ENCODE measurements at places on chromosomes 3 and 15. TPM values are rescaled to one million over a fixed set of nuclear protein-coding genes. Genes with fewer than 3 reads are reported as not detected.

GRCh38 chr15:90086868-90087268 lies 15.4 kb downstream of the IDH2 start:
- DNase-seq, result no peak

DNA sequence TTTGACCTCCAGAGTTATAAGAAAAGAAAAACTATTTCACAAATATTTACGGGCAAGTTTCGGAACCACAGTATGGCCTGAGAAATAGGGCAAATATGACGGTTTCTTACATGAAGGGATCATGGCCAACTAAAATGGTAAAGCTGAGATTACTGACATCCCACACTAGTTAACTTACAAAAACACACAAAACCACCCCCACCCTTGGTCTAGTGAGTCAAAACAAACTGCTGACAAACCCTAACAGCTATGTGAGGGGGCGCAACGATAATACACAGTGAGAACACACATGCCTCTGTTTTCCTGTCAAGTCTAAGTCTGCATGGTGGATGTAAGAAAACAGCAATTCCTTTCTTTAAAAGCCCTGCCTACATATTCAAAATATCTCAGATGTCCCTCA lies 32.3 kb downstream of the CBLB start:
- no peak for DNase-seq

DNA sequence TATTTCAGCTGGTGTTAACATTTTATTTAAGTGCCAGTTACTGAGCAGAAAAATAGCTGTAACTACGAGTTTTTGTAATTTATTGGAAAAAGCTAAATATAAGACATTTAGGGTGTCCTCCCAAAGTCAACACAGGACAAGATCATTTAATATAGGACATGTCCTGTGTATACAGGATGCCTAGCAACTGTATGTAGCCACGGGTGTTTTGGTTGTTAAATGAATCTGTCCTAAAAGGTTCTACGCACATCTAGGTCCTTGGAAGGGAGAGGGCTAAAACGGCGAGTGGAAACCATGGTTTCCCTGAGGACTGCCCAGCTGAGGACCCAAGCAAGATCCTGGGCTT lies 565 bp upstream of the ZNF621 start:
- no peak for DNase-seq

Gene EFCAB12
- under 0.01 TPM for total RNA-seq

Gene VWA5B2
- not detected for total RNA-seq

Gene CORO2B
- total RNA-seq, result 7.8 TPM

DNA sequence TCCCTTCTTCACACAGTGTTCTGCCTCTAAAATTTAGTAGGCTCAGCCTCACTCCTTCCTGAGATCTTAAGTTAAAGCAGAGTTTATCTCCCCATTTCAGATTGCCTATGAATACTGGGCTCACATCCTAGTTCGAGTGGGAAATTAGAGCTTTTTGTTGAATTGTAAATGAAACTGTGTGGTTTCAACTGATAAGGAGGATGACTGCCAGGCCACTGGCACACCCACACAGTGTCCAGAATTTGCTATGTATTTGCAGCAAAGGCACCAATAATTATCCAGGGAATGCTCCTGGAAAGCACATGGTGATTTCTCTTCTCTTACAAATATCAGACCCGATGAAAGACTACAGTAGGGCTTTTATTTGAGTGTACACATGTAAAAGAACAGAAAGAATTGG lies 308.1 kb upstream of the COL8A1 start:
- no peak for DNase-seq

GRCh38 chr15:35095941-35096340 lies 10.8 kb upstream of the NANOGP8 start:
- no peak for DNase-seq

Gene TRIM42
- total RNA-seq, result not detected

DNA sequence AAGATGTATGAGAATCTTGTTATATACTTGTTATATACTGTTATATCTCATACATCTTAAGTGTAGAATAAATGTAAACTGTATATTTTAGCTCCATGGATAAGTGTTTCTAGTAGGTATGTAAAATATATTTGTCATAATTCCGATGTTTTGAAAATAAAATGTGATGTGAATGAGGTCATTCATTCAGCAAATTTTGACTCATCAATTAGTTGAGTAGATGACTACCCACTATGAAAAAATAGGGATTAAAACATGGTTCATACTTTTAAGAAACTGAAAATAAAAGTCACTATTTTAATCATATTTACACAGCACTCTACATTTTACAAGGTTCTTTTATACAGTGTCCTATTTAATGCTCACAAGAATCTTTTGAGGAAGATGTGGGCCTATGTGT lies 28.4 kb upstream of the CNTN3 start:
- DNase-seq, result no peak

GRCh38 chr3:74599564-74599963 lies 14.9 kb downstream of the CNTN3 start:
- DNase-seq, result no peak

DNA sequence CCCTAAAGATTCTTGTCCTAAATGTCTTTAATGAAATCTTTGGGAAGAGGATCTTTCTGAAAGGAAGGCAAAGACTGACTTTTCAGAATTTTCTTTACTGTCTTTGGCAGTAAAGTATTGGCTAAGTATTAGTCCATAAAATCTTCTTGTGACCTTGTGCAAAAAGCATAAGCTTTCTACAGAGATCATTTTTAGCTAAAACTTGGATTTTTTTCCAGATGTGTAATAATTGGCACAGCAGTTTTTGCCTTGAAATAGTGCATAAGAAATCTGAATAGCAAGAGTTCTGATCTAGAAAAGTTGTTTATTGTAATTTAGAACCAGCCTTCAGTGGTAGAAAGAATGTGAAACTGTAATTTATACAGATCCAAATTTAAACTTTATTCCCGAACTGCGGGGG lies 122.8 kb upstream of the CGNL1 start:
- no peak for DNase-seq

DNA sequence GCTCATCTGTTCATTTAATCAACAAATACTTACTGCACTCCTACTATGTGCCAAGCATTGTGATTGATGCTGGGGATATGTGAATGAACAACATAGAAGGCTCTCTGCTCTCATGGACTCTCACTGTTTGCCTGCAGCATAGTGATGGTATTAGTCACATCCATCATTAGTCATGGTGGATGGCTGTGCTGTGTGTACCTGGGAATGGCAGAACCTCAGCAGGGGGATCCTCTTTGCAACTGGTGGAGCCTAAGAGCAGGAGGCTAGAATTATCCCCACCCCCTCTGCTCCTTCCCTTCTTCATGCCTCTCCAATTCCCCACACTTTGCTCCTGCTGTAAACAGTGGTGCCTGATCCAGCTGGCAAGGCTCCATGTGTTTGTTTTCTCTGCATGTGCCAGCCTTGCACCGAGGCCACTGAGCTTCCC lies 20.5 kb downstream of the BOC start:
- no peak for DNase-seq

- no peak for DNase-seq
Measured at GRCh38 chr3:9400616-9401015, 3.2 kb downstream of the SETD5 start.

GRCh38 chr15:25890529-25890928 lies 27.4 kb upstream of the ATP10A start:
- no peak for DNase-seq

DNA sequence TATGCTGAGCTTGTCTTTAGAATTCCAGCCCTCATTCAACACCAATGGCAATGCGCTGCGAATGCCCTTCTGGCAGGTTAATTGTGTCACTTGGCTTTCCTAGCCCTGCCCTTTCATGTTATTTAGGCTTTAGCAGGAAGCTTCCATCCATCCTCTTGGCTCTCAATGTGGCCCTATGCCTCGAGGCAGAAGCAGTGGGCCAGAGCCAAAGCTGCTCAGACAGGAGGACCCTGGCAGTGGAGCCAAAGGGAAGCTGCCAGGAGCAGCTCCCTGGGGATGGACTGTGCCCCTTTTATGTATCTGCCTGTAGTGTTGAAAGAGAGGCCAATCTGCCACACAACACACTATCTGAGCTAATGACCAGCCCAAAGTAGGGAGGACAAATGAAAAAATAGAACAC lies 376.4 kb downstream of the CTNNB1 start:
- no peak for DNase-seq

DNA sequence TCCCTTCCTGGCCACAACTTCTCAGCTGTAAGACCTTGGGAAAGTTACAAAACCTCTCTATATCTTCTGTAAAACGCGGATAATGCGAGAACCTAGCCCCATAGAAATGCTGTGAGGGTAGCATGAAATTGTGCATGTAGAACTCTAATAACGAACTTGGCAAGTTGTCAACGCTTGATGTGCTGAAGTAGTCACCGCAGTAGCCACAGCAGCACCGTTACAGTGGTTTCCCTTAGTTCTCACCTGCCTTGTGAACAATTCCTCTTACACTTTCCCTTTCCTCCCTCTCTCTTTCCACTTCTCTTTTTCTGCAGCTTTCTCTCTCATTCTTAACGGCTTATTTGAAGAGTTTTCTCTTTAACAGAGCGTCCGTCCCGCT lies 447 bp upstream of the SHQ1 start:
- no peak for DNase-seq

GRCh38 chr3:134328147-134328591 lies 46.1 kb downstream of the AMOTL2 start:
- no peak for DNase-seq

GRCh38 chr3:153159771-153160397 lies 2.1 kb upstream of the RAP2B start:
- no peak for DNase-seq

GRCh38 chr3:101784855-101785613 lies 6.0 kb downstream of the NXPE3 start:
- DNase-seq, result no peak

GRCh38 chr3:169144731-169145130 lies 518.8 kb downstream of the MECOM start:
- no peak for DNase-seq

- DNase-seq, result no peak
Measured at GRCh38 chr3:78979028-78979427, 788.8 kb downstream of the ROBO1 start.

DNA sequence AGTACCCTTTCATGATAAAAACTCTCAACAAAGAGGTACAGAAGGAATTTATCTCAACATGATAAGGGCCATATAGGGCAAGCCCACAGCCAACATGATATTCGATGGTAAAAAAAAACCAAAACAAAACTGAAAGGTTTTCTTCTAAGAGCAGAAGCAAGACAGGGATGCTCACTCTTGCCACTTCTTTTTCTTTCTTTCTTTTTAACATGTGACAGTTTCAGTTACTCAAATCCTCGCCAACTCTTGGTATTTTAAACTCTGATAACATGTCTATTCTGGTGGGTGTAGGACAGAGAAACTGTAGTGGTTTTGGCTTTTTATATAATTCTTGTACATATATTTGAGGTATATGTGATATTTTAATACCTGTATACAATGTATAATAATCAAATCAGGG lies 74.0 kb upstream of the NMNAT3 start:
- DNase-seq, result no peak

Measured in uterus (tissue), 4 donors.